ENCODE measurements at places on chromosomes 1 and 21.

DNA sequence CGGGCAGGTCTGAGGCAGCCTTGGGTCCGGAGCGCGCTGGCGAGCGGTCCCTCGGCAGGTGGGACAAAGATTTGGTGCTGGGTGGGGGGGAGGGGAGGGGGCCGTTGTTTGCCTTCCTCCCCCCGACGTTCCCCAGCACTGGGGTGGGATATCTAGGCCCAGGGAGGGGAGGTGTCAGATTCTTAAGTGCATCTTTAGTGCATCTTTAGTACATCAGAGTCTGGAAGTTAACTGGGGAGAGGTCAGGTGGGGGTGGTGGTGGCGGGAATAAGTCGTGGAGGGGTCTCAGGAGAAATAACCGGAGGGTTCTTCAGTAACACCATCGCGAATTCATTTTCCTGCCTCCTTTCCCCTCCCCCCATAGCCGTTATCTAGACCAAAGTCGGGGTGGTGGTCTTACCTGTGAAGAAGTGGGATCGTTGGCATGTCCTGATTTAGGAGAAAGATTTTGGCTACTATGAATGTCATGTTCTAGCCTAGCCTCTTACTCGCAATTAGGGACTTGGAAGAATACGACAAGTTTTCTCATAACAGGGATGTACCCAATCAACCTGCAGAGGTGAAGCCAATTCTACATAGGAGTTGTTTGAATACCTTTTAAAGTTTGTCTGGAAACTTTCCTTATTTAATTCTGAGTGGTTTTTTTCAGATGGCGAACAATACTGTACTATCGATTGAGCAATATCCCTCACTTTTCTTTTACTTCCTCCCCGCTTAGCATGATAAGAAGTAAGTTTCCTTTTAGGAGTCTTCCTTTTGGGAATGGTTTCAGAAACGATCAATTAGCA, 886 bp downstream of the ZMYM4 start:
- peak; percentile 10 for DNase-seq

DNA sequence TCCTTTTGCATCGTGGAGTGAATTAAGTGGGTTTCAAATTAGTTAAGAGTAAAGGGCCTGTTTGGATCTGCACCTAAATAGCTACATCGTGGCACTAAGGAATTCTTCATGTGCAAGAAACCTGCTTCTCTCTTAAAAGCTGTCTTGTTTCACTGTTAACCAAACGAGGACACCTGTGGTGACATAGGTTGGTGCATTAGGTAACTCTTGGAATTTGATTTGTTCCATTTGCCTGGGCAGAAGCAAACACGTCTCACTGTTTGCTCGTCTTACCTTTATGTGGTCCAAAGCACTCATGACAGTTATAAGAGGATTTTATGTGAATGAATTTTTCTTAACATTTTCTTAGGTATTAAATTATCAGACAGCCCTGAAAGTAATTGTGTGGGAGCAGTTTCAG, 60.9 kb downstream of the PRDM2 start:
- no peak for DNase-seq

- no peak for DNase-seq
Observed at GRCh38 chr1:243315455-243315854, 59.6 kb downstream of the SDCCAG8 start.

DNA sequence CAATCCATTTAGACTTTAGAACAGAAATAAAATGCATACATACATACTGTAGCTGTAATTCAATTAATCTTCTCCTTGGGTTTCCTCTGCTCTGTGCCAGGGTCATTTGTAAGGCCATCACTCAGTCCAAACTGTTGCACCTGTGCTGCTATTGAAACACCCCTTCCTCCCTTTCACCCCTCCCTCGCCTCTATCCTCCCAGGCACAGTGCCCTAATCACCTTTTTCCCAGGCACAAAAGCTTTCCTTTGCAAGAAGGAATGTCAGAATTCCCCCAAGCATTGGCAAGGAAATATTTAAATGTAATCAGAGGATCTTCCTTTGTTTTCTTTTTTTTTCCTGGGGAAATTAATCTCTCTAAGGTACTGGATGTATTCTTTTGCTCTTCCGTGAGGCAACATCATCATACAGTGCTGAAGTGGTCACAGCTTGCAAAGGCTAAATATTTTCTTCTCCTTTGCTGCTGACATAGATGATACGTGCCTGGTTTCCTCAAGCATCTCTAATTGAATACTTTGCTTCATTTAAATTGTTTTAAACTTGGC, 339.3 kb upstream of the NR5A2 start:
- DNase-seq: no peak

GRCh38 chr1:14957375-14958098, 196.0 kb upstream of the TMEM51 start:
- DNase-seq: no peak

- no peak for DNase-seq
Observed at GRCh38 chr1:227913764-227914721, 33.7 kb downstream of the WNT9A start.

GRCh38 chr1:32151319-32151787, 28.1 kb upstream of the TXLNA start:
- no peak for DNase-seq

- DNase-seq: peak; percentile 15
Observed at GRCh38 chr21:46122758-46123683, 25.1 kb downstream of the COL6A2 start.

DNA sequence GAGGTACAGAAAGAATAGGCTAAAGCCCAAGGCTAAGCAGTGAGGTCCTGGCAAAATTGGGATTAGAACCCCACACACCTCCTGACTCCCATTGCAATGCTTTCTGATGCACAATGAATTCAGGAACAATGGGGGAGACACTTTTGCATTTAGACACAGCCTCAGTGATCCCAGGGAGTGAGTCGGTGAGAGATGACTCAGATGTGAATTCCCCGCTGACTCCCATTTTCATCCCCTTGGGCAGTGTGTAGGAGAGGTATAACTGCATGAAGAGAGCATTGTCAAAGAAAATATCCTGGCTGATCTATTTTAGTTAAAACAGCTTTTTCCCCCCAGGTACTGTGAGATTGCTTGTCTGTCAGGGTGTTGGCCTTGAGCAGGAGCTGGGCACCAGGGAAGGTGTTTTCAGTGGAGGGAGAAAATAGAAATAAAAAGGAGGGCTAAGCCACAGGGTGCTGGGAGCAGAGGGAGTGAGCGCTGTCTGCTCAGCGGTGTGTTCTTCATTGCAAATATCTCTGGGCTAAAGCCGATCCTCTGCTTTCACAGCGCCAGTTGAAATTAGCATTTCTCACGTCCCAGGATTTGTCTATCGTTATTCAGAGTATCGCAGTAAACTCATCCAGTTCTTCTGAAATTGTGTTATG, 247.7 kb upstream of the PTBP2 start:
- DNase-seq: no peak

GRCh38 chr1:82052563-82052962, 251.8 kb downstream of the ADGRL2 start:
- DNase-seq: no peak

DNA sequence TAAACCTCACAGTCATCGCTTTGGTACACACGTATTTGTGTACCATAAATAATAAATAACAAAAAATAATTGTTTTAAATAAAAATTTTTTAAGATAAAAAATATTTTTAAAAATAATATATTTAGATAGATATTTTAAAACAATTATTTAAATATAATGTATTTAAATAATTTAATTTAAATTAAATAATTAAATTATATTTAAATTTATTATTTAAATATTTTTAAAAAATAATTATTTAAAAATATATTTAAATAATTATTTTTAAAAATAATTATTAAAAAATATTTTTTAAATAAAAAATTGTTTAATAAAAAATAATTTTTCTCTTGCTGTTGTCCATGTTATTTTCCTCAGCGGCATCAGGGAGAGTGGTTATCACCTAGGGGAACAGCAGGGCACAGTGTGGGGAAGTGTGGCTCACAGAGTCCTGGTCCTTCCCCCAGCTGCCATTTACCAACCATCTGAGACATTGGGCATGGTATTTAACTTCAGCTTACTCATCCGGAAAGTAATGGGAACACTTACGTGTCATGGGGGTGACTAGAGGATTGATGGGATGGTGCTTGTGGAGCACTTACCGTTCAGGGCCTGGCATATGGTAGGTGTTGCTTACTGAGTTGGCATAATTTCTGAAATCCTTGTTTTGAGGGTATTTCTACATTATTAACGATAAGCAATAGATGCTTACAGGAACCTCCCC, 92.9 kb upstream of the TSPAN2 start:
- no peak for DNase-seq

DNA sequence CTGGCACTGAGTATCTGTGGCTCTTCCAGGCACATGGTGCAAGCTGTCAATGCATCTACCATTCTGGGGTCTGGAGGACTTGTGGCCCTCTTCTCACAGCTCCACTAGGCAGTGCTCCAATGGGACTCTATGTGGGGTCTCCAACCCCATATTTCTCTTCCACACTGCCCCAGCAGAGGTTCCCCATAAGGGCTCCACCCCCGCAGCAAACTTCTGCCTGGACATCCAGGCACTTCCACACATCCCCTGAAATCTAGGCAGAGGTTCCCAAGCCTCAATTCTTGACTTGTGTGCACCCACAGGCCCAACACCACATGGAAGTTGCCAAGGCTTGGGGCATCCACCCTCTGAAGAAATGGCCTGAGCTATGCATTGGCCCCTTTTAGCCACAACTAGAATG, 18.8 kb downstream of the ODF2L start:
- DNase-seq: no peak

- DNase-seq: no peak
Observed at GRCh38 chr1:113041569-113042284, 31.3 kb upstream of the LRIG2 start.

- no peak for DNase-seq
Observed at GRCh38 chr1:107679411-107679953, 285.5 kb downstream of the VAV3 start.

DNA sequence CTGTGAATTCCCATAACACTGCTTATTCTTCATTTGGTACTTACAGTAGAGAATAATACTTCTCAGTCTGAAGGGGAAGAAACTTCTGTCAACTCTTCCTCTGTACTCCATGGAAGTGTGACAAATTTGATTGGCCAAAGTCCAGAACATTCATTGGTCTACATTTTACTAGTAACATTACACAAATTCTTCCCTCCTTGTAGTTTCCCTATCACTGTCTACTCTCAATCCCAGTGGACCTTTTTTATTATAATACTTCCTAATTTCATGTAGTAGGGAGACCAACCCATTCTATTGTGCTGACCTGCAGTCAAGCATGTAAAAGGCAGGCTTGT, 74.7 kb downstream of the ALG6 start:
- DNase-seq: no peak

DNA sequence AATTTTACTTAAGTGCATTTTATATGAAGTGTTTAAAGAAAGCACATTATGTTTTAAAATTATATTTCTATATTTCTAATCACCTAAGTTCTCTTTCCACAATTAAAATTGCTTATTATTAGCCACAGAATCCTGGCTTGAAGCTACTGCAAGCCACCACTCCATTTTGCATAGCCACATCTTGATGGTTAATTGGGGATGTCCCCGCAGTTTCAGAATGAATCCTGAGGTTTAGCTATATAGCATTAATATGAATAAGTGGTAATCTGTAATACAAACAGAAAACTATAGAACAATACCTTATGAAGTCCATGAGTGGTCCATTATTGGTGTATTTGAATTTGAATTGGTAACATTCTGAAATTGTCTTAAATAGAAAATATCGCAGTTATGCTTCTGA, 11.6 kb upstream of the GOLPH3L start:
- no peak for DNase-seq

- DNase-seq: no peak
Observed at GRCh38 chr1:4700801-4701200, 46.4 kb downstream of the AJAP1 start.

- DNase-seq: no peak
Observed at GRCh38 chr1:208821939-208822338, 577.8 kb upstream of the PLXNA2 start.

GRCh38 chr1:235156265-235156664, 4.8 kb downstream of the RBM34 start:
- DNase-seq: no peak

GRCh38 chr1:244444854-244445253, 6.9 kb downstream of the ADSS2 start:
- no peak for DNase-seq

GRCh38 chr1:24725209-24725651, 20.0 kb upstream of the CLIC4 start:
- DNase-seq: no peak

DNA sequence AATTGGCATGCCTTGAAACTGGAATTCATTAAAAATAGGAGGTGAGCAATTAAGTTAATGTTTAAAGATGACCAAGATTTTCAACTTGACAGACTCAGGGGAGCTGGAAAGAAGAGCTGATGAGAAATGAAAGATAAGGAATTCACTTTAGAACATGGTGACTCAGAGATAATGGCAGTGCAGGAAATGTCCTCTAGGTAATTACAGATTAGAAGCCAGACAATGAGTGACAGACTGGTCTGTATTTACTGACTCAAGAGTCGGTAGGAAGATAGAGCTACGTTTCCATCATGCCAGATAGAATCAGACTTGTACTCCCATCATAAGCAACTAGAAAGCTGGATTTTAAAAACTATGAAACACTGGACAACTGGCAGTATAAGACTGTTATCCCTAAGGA, 151.6 kb downstream of the AJAP1 start:
- no peak for DNase-seq
